Right ventricle myocardium superior (tissue), 1 donor: ENCODE measurements at places on chromosomes 4 and X. TPM values are rescaled to one million over a fixed set of nuclear protein-coding genes. Genes with fewer than 3 reads are reported as not detected.

DNA sequence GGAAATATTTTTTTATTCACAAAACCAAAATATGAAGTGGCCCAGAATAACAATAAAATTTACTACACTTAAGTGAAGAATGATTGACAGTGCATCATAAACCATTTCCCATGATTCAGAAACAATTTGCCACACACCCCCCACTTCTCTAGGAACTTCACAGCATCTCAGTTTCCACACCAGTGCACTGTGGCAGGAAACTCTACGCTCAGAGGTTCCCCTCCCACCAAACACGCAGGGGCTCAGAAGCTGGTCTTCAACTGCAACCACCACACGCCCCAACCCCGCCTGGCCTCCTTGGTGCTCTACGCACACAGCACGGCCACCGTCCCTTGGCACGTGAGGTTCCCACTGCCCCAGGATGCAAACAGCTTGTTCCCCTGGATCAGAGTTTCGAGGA, 63.7 kb downstream of the ZFYVE28 start:
- DNase-seq, result no peak

Gene CXorf49
- not detected for total RNA-seq

Gene ETDA
- not detected for total RNA-seq

- no peak for DNase-seq
Observed at GRCh38 chr4:20778896-20779295, 78.6 kb downstream of the PACRGL start.

Gene ARAP2
- total RNA-seq, result 2.4 TPM
